ENCODE measurements at places on chromosomes 6 and 20.

DNA sequence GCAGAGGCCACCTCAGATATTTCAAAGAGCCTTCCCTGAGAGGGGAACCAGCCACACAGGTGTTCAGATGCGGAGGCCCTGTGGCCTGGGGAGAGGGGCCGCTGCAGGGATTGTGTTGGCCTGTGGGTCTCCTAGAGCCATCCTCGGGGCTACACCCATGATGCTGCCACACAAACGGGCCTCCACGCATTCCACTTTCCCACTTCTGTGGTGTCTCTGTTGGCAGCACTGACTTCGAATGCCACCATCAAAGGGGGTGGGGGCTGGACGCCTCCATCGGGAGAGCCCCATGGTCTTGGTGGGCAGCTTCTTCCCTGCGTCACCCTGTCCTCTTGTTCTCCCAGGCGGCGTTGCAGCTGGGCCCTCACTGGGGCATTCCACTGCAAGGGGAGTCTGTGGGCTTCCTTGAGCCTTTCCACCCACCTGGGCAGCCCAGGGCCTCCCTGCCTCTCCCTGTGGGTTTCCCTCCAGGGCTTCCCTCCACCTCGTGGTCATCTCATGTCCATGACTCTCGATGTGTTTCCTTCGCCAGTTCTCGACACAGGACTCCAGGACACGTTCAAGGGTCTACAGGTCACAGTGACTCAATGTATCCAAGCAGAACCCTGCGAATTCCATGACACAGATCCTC is 145.5 kb downstream of the ERMARD start:
- DNase-seq = no peak

GRCh38 chr6:41966961-41967311 is 25.3 kb upstream of the CCND3 start:
- no peak for DNase-seq

- DNase-seq = no peak
Measured at GRCh38 chr6:94417363-94417762, 998.0 kb upstream of the EPHA7 start.

- no peak for DNase-seq
Measured at GRCh38 chr20:23381876-23382275, 19.9 kb downstream of the GZF1 start.

GRCh38 chr6:150435832-150436231 is 67.0 kb downstream of the IYD start:
- DNase-seq = no peak

- DNase-seq = no peak
Measured at GRCh38 chr6:6697620-6698019, 109.1 kb downstream of the LY86 start.

Data from NCI-H510A (cell line).